ENCODE measurements at places on chromosomes 4 and X.

DNA sequence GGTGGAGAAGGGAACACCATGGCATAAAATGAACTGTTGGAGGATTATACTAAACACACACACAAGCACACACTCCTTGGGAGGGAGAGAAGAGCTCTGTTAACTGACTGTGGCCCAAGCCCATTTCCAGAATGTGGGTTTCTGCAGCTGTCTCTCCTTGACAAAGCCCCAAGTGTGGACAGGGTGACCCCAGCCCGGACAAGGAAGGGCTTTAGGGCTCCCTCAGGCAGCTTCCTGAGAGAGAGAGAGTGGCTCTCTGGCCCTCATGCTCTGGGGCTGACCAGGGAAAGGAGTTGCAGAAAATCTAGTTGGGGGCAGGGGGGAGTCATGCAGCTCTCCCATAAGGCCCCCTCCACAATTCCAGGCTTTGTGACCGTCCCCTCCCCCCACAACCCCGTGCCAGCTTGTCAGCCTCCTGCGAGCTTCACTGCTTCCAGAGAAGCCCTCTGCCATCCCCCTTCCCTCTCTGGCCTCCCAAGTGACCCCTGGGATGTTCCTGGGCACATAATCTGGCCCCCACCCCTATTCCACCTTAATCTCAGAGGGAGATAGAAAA lies 590 bp downstream of the ARHGEF9 start:
- no peak for DNase-seq

GRCh38 chr4:176422001-176422400 lies 102.2 kb downstream of the SPCS3 start:
- no peak for DNase-seq

DNA sequence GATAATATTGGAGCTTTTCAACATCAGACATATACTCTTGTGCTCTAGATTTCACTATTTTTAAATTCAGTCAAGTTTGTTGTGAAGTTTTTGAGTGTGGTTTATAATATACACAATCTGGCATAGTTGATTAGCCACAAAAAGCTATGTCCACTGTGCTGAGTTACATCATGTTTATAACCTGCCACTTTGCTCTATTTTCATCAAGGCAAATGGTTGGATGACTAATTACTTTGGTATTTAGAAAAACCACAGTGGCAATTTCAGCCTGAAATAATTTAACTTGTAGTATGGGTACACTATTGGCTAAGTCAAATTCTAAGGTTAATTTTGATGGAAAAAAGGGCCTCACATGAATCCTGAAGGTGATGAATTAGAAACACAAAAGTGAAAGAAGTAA lies 262.6 kb downstream of the C4orf33 start:
- no peak for DNase-seq

- no peak for DNase-seq
Measured at GRCh38 chr4:123749383-123749782, 352.8 kb downstream of the SPRY1 start.

DNA sequence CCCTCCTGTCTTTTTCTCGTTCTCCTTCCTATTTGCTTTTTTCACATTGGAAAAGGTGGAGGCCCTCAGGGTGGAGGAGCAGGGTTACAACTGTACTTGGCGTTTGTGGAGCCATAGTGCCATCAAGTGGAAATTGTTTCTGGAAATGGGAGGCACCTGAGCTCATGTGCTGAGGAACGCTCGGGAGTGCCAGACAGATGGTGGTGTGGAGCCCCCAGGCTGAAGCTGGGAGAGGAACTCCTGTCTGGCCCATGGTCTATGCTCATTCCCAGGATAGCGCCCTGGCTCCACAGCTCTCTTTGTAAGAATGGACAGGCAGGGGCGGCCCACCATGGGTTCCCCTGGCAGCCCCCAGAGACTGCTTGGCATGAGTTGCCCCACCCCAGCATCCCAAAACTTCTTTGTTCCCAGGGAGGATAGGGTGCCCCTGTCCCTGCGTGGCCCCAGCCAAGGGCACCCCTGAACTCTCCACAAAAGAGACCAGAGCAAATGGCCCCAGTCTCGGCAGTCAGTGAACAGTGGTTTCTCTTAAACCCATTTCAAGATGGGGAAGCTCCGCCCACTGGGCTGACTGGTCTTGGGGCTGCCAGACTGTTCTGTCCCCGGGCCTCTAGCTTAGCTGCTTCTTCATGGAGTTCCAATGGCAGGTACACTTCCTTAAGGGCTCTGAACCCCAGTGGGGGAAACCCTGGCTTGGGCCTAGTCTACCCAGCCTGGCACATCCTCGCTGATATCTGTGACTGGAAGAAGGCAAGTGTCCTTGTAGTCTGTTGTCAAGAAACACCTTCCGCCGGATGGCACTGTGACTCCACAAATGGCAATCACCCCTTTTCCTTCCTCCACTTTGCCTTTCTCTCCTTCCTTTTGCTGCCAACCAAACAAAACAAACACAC lies 70.1 kb downstream of the NBDY start:
- peak; percentile 27 for DNase-seq

GRCh38 chr4:85761803-85762528 lies 287.0 kb downstream of the ARHGAP24 start:
- no peak for DNase-seq

GRCh38 chr4:123453061-123453680 lies 56.6 kb downstream of the SPRY1 start:
- no peak for DNase-seq

GRCh38 chrX:47215291-47215900 lies 3.1 kb upstream of the CDK16 start:
- no peak for DNase-seq

- no peak for DNase-seq
Measured at GRCh38 chr4:177964061-177964460, 521.8 kb upstream of the AGA start.

- no peak for DNase-seq
Measured at GRCh38 chr4:73485596-73485995, 4.1 kb downstream of the AFM start.

DNA sequence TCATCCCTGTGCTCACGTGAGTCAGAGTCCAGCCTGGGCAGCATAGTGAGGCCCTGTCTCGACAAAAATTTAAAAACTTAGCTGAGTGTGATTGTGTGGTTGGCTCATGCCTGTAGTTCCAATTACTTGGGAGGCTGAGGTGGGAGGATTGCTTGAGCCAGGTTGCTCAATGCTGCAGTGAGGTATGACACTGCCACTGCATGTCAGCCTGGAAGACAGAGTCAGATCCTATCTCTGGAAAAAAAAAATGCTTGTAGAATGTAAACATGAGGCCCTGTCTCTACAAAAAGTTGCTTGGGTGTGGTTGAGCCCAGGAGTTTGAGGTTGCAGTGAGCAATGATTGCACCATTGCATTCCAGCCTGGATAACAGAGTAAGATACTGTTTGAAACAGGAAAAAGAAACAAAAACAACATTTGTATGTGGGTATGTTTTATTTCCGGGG lies 11.3 kb upstream of the YTHDC1 start:
- DNase-seq, result no peak

DNA sequence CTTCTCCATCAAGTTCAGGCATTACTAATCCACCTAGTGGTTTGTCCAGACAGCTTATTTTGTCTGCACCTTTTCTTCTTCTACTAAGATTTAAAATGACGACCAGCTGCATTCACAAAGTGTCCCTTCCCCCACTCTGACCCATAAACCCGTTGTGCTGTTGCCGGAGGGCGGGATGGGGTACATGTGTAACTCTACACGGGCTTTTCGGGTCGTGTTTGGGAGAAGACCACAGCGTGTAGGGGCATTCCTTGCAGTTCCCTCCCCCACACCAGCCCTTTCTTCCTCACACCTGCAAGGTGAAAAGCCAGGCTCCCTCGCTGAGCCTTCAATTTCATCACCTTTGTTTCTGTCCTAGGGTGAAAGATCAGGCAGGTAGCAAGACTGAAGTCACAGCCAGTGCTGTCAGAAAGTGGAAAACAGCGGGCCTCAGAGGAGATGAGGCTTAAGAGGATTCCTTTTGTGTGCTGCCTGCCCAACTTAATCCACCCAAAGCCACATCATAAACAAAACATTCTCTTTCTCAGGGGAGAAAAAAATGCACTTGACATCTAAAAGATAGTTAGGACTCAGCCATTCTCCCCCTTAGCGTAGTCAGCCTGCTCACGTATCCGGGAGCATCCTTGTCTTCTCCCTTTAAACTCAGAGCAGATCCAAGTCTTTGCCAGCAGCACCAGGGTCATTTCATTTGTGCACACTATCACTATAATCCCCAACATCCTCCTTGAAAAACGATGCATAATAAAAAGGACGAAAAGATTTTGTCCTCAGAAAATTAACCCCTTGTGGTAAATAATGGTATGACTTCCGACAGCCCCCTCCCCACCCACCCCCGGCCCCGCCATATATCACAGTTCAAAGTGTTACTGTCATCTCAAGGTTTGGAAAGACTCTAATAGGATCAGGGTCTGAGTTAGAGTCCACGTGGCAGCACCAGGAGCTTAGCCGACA lies 599.0 kb downstream of the RAB28 start:
- DNase-seq, result no peak

DNA sequence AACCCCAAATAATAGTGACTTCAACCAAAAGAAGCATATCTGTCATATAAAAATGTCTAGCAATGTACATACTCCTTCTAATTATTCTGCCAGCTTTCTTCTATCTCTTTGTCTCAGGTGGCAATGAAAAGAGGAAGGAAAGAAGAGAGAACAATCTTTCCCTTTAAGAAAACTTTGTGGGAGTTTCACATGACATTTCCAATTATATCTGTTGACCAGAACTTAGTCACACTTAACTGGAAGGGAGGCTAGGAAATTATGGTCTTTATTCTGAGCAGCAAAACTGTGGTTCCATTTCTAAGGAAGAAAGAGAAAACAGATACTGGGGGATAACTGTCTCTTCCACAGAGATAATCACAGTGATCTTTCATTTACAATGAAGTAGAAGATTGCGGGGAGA lies 12.9 kb upstream of the MAOA start:
- peak; percentile 89 for DNase-seq

- no peak for DNase-seq
Measured at GRCh38 chr4:99617374-99617773, 40.3 kb downstream of the C4orf54 start.

- no peak for DNase-seq
Measured at GRCh38 chr4:15870079-15870478, 68.5 kb downstream of the FGFBP1 start.

GRCh38 chr4:139556724-139557555 lies 921 bp upstream of the SETD7 start:
- DNase-seq, result peak; percentile 85

- no peak for DNase-seq
Measured at GRCh38 chrX:66203114-66203513, 39.1 kb downstream of the HEPH start.

DNA sequence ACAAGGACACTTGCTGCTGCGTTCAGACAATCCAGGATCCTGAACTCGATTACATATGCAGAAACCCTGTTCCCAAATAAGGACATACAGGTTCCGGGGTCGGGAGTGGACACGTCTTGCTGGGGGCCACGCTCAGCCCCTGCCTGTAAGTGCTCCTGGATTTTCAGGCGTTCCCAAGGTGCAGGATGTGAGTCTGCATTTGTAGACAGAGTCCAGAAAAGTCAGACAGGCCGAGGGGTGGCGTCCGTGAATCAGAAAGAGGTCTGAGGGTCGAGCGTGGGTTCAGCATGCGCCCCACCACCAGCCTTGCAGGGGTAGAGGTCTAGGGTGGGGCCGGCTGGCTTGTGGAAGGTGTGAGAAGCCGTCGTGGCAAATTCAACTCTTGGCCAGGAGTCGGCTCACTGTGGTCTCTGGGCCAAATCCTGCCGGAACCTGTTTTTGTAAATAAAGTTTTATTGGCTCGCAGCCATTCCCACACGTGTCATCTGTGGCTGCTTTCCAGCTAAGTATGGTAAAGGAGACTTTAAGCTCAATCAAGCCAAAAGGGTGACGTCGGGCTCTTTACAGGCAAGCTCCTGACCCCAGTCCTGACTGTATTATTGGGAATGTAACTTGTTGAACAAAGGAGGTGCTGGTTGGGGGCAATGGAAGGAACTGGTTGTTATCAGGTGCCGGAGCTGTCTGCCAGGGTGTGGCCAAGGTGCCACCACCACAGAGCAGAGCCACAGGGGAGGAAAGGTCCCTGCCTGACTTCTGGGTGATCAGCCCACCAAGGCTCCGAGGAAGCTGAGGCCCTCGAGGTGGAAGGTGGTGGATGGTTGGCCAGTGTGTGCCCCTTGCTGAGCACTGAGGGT lies 7.4 kb downstream of the DOK7 start:
- DNase-seq, result no peak

DNA sequence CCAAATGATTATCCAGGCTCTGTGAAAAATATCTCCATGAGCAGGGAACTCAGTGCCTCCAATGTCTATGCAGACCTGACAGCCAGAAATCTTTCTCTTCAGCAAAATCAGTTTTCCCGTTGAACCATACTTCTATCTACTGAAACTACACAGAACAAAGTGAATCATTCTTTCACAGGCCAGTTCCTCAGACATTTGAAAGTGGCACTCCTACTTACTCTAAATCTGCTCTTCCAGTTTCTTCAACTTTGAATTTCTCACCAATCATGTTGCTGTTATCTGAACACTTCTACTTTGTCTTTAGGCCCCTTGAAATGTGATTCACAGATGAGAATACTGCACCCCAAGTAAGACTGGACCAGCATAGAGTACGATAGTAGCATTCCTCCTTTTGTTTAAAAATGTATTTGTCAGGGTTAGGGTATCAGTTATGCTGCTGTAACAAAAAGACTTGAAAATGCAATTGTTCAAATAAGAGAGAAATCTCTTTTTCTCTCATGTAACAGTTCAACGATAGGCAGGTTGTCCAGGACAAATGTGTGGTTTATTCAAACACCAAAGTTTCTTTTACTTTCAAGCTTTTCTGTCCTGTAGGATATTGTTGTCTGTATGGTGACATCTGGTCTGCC lies 210.6 kb upstream of the KLF3 start:
- DNase-seq, result no peak

DNA sequence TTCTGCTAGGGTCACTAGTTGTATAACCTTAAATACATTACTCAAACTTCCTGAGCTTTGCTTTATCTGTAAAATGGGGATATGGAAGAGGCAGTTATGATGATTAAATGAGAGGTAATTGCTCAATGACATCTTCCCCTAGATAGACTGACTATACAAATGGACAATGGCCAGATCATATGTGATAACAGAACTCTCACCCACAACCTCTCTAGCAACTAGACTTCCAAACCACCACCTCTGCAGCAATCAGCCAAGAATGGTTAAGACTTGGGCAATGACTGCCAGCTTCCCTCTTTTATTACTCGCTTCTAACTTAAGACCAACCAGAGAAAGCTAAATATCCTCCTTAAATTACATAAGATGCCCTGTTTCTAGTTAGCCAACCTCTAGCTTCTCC lies 2.9 kb upstream of the SEPSECS start:
- no peak for DNase-seq

GRCh38 chrX:290476-291166 lies 9.4 kb downstream of the PLCXD1 start:
- no peak for DNase-seq

- DNase-seq, result no peak
Measured at GRCh38 chr4:87339440-87339839, 16.8 kb upstream of the HSD17B13 start.

DNA sequence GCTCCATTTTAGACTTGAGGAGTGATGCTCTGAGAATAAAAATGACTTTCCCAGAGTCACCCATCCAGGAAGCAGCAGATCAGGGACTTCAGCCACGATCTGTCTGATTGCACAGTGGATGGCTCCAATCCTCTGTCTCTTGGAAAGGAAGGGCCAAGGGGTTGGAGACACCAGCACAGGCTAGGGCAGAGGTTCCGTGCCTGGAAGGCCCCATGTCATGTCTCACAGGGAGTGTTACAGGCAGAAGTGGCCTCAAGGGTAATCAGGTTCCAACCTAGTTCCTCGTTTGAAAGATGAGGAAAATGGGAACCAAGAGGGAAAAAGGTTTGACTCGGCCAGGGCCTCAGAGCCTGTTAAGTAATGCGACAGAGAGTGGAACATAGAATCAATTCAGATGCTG lies 160.0 kb downstream of the EFNB1 start:
- DNase-seq, result no peak
